Erythroblast (primary cell): ENCODE measurements at places on chromosomes 5 and 9.

- DNase-seq, result no peak
These were observed 189.7 kb downstream of the DCP2 start for GRCh38 chr5:113166261-113166660.

- peak; percentile 71 for DNase-seq
These were observed at the start of gene FAM78A for GRCh38 chr9:131276094-131276888. FAM78A (minus strand) TSS chr9:131276510; CDS start chr9:131276179, 331 bp downstream.

GRCh38 chr9:90883661-90884060 is 82.0 kb downstream of the SYK start:
- no peak for DNase-seq

- no peak for DNase-seq
These were observed 30.5 kb downstream of the LARS1 start for GRCh38 chr5:146151970-146152369.

GRCh38 chr9:87122947-87123685 is 175.8 kb upstream of the GAS1 start:
- no peak for DNase-seq

- DNase-seq, result no peak
These were observed 49.3 kb downstream of the CSNK1G3 start for GRCh38 chr5:123561230-123561629.

- no peak for DNase-seq
These were observed 11.1 kb downstream of the CNTFR start for GRCh38 chr9:34578241-34579103.

DNA sequence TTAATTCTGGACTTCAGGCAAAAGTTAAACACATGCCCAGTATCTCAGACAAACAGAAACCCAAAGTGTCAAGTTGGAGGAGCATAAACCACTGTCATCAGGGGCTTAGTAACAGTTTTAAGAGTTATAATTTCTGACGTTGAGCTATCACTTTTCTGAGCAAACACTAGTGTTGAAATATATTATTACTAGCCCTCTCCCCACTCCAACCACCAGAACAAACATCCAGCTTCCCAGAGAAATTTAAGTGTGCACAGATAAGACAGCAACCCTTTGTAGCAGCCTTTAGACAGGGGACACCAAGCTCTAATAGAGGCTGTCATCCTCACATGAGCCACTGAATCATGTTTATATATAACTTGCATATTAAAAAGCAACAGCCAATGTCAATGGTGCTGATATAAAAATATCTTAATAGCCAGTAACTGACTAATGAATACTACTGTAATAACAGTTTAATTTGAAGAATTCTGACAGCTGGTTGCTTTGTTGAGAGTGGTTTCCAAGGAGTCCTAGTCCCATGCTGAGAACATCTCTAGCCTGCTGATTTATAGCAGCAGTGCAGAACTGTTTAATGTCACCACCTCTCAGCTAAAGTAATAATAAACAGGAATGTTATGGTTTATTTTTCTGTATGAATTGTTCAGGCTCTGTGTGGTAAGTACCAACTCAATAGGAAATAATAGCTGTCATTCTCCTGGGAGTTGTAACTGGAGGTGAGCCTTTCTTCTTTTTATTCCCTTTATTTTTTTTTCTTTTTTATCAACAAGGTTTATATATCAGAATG is 528.7 kb upstream of the ZNF608 start:
- DNase-seq, result no peak

DNA sequence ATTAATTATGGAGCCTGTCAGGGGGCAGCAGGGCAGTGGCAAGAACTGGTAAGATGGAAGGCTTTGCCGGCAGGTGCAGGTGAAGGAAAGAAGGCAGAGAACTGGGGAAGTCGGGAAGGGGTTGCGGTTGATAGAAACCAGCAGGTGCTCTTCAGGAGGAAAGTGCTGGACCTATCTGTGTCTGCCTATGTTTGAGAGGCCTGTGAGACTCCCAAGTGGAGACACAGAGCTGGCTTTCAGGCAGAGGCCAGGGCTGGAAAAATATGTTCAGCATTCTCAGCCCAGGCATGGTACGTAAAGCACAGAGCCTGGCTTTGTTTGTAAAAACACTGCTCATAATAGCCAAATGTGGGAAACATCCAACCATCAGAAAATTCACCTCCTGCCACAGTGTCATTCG is 69.5 kb downstream of the S1PR3 start:
- DNase-seq, result no peak

GRCh38 chr5:162886717-162887116 is 550.7 kb upstream of the CCNG1 start:
- no peak for DNase-seq

GRCh38 chr5:178467568-178468195 is 122.5 kb downstream of the COL23A1 start:
- no peak for DNase-seq

DNA sequence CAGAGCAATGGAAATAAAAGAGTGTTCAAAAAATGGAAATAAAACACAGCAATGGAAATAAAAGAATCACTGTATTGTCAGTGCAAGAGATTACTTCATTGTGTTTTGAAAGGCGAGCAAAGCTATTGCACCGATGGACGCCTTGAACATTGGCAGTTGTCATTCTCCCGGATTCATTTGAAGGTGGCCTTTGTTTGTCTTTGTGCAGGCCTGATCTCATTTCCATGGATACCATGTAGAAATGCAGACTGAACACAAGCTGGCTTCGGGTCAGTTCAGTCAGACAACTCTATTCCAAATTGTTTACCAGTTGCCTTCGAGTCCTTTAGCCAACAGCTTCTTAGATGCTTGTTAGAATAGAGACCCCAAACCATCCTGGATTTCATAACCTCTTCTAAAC is 8.3 kb downstream of the ITGA2 start:
- no peak for DNase-seq

- DNase-seq, result peak; percentile 60
These were observed 16.9 kb downstream of the CRB2 start for GRCh38 chr9:123372766-123373446.

GRCh38 chr5:65440456-65440855 is 41.3 kb downstream of the ADAMTS6 start:
- no peak for DNase-seq

DNA sequence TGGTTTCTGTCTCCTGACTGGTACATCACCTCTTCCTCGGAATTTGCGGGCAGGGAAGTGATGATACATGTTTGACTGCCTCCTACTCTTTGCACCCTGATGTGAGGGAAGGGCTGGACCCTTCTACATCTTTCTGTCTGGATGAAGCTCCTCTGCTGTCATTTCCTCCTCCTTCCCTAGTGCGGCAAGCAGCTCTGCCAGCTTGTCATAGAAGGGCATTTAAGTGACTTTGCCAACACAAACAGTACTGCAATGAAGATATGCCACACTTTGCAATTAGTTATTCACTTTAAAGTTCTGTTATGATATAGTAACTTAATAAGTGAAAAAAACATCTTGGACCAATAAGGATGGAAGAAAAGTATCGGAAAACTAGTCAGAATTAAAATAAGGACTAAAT is 48.5 kb upstream of the ABL1 start:
- DNase-seq, result no peak

DNA sequence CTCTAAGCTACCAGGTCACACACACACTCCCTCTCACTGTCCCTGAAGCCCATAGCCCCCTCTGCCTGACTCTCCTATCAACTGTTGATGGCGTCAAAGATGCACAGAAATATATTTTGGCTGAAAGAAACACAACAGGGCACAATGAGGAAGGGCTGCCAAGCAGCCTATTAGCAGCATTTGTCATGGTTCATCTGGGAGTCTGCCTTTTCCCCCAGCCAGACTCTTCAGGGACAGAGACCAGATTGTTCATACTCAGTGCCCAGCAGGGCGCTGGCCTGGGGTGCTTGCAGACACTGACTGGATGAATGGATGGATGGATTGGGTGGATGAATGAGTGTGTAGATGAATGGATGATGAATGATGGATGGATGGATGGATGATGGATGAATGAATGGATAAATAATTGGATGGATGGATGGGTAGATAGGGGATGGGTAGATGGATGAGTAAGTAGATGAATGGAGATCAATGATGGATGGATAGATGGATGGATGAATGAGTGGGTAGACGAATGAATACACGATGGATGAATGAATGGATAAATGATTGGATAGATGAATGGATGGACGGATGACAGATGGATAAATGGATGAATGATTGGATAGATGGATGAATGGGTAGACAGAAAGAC is 90.5 kb downstream of the ADAMTS2 start:
- DNase-seq, result no peak

DNA sequence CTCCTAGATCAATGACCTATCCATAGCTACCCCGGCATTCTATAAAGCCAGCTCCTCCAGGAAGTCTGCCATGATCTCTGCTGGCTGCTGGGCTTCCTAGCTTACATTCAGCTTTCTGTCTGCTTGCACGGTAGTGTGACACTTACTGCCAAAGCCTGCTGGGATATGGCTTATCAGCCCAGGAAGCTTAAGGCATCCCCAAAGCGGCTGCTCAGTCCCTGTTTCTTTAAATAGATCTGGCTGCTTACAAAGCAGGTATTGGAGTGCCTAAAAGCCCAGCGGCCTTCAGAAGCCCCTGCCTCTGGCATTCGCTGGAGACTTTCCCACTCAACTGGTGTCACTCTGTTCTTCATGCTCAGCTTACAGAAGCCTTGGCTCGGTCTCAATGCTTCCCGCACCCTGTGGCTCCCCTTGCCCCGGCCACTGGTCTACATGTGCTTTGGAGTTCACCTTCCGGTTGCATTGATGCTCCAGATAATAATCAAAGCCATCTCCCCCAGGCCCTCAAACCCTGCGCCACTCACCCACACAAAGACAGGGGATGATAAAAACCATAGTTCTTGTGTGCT is 31.3 kb upstream of the STRBP start:
- peak; percentile 17 for DNase-seq

GRCh38 chr5:110441035-110441434 is 285.4 kb downstream of the TMEM232 start:
- peak; percentile 13 for DNase-seq

GRCh38 chr9:37984278-37984671 is 80.3 kb upstream of the SLC25A51 start:
- DNase-seq, result no peak

DNA sequence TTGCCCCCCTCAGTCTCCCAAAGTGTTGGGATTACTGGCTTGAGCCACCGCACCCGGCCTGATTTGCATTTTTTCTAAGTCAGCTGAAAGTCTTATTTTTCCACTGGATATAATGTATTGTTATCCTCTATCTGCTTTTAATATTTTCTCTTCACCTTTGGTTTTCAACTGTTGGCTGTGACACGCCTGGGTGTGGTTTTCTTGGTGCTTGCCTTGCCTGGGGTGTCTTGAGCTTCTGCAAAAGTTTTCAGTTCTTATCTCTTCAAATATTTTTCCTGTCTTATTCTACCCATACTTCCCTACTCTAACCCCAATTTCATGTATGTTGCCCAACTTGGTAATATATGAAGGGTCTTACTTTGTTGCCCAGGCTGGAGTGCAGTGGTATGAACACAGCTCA is 4.3 kb upstream of the MXD3 start:
- DNase-seq, result no peak

GRCh38 chr9:8011974-8012373 is 212.4 kb upstream of the DMAC1 start:
- DNase-seq, result no peak

- DNase-seq, result peak; percentile 14
These were observed at the start of gene PCDHGC3 for GRCh38 chr5:141475625-141476131. PCDHGC3 (plus strand) TSS chr5:141475966; CDS start chr5:141476117, 151 bp downstream.

DNA sequence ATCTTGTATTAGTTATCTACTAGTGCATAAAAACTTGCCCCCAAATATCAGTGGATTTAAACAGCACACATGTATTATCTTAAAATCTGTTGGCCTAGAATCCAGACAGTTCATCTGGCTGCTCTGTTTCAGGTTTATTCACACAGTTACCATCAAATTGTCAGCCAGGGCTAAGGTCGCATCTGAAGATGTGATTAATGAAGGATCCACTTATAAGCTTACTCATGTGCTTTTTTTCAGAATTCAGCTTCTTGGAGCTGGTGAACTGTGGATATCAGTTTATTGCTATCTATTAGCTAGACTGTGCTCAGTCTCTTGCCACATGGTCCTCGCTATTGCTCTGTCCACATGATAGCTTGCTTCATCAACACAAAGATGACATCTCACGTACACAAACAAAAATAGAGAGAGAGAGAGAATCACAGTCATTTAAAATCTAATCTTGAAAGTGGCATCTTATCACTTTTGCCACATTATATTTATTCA is 81.5 kb downstream of the PRDM9 start:
- no peak for DNase-seq

DNA sequence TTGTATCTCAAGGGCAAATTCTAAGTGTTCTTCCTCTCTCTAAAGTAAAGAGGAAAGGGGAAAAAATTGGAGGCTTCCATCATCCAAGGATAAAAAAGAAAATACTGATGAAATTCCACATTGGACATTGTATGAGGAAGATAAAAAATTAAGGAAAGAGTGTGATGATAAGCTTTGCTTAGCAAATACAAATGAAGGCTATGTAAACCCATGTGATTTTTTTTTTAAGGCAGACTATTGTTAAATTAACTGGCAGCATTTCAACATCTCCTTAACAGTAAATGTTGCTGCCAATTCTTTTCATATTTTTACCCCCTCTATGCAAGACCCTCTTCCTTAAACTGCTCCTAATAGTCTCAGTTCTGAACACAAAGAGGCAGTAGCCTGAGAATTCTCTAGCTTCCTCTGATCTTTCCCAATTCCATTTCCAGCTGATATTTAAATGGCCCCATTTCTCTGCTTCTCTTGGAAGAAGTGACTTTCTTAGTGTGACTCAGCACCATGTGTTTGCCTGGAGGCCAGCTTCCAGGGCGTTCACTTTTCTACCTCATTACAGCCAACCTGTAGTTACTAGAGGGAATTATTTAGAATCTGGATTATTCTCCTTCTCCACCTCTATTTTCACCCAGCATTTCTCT is 159.7 kb downstream of the TLE1 start:
- DNase-seq, result no peak

GRCh38 chr5:166342402-166342801 is 1949.0 kb upstream of the WWC1 start:
- DNase-seq, result no peak
